Hematopoietic multipotent progenitor cell treated with erythropoietin and hydrocortisone succinate and interleukin-3 and kit ligand, for 6 days (in vitro differentiated cells): ENCODE measurements at places on chromosomes 7 and 10.

DNA sequence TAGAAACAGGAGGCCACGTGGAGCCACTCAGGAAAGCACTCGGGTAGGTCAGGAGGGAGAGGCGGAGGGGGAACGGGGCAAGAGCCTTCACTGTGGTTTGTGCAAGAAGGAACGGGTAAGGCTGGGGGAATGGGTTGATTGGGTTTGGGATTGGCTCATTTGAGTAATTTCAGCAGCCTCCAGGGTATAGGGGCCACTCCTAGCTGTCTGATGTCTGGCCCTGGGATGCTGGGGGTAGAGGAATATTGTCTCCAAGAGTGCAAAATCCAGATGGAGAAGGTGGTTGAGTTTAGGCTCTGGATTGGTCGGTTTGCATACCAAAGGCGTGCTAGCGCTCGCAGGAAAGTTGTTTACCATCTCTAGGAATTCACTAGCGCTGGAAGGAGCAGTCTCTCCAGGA lies 47.2 kb downstream of the MYL10 start:
- DNase-seq = no peak

- no peak for DNase-seq
Measured at GRCh38 chr10:96992721-96993120, 160.6 kb downstream of the LCOR start.

DNA sequence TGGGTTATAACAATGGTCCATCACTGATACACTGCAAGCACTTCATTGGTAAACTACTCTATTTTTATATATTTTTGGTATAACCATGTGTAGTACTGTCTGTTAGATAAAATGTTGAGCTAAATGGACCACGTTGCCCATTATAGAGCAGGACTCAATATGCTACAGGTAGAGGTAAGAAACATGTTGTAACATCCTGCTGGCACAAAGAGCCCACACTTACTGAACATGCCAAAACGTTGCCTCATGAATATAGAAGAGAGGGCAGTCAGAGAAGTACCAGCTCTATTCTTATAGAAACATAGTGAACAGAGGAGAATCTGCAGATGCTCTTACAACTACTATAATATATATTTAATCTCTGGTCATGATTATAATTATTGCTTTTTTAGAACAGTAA lies 18.4 kb upstream of the MET start:
- DNase-seq = no peak

GRCh38 chr10:53013201-53013810 lies 240.7 kb upstream of the MBL2 start:
- DNase-seq = peak; percentile 5

- peak; percentile 40 for DNase-seq
Measured at GRCh38 chr10:48406204-48406603, 99.7 kb downstream of the MAPK8 start.

DNA sequence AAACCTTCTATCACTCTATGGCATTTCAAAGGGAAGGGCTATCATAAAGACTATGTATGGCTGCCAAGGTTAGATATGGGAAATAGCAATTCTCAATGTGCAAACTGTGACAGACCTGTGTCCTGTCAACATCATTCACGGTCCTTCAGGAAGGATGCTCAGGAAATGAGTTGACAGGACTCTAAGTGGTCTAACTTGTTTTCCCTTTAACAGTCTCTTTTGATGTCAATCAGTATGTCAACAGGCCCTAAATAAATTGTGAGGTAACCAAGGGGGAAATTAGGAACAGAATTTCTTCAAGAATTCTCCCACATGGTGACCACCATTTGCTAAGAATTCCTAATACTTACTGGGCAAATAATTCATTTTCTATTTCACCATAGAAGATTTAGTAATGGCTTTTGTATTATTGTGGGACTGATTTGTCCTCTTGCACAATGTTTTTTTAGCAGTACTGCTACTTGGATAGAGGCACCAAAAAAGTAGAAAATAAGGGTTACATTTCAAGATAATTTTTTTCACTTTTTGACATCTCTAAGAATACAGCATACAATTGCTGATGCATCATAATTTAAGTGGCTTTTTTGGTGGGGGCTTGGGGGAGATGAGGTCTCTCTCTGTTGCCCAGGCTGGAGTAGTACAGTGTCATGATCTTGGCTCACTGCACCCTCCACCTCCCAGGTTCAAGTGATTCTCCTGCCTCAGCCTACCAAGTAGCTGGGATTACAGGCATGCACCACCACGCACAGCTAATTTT lies 275.8 kb downstream of the CACNA2D1 start:
- DNase-seq = no peak

GRCh38 chr7:2165610-2166594 lies 66.8 kb downstream of the MAD1L1 start:
- DNase-seq = peak; percentile 24

- peak; percentile 71 for DNase-seq
Measured at GRCh38 chr7:87599336-87599735, 1.3 kb downstream of the ABCB1 start.

DNA sequence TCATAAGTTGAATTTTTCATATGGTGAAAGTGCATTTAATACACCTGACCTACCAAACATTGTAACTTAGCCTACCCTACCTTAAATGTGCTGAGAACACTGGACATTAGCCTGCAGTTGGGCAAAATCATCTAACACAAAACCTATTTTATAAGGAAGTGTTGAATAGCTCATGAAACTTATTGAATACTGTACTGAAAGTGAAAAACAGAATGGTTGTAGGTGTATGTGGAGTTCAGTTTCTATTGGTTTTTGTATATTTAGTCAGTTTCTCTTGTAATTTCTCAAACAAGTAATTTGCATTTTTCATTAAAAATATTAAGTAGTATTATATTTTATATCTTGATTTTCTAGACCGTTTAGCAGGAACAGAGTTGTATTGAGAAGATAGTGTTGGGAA lies 15.3 kb downstream of the CCDC7 start:
- no peak for DNase-seq

DNA sequence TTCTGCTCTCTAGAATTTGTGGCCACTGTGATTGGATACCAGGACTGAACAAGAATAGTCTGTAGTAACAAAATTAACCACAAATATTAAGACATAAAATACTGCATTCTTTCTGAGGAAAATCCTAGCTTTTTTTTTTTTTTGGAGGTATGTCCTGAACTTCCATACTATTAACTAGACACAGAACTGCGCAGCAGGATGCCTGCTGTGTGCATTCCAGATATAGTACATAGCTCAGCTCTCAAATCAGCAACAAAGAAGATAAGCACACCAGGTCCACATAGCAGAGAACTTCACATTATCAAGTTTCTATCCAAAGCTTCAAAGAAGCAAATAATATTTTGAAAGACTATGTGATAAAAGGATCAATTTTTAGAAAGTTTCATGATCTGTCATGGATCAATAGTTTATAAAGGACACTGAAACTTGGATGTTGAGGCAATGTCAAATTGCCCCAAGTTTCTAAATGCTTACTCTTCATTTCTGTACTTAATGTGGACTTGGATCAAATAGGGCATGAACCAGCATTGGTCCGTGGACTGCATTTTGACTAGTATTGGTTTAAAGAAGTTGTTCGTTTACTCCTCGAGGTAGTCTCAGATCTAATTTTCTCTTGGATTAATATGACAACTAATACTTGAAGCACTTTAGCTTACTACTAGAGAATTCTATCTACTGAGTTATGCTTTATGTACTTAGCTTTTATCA lies 15.4 kb downstream of the NAMPT start:
- no peak for DNase-seq

GRCh38 chr10:480498-480927 lies 209.0 kb downstream of the DIP2C start:
- no peak for DNase-seq

DNA sequence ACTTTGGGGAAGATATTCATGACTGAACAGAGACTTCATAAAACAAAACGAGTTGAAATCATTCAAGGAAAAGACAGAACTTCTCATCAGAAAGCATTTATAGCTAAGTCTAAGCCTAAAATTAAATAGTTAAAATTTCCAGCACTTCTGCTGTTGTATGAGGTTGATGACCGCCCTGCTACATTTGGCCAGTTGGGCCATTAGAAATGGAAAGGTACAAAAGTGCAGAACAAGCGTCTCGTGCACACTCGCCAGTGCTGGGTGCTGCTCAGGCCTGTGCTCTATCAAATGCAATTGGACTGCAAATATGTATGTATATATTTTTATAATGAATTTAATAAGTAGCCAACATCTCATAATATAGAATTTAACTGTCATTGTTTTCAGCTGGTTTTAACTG lies 34.4 kb upstream of the RNF32 start:
- no peak for DNase-seq

DNA sequence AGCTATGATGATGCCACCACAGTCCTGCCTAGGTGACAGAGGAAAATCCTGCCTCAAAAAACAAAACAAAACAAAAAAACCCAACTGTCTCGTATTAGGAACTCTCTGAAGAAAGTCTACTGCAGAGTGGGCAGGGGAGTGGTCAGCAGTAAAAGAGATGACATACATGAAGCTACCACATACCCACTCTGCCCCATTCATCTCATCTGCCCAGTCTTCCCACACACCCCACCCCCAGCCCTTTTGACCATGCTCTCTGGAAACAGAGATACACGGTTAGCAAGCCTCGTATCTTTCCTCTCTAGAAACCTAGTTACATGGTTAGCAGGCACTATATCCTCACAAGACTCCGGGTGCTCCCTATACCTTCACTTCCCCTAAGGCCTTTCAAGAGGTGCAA lies 8.3 kb downstream of the SLC37A3 start:
- DNase-seq = no peak

DNA sequence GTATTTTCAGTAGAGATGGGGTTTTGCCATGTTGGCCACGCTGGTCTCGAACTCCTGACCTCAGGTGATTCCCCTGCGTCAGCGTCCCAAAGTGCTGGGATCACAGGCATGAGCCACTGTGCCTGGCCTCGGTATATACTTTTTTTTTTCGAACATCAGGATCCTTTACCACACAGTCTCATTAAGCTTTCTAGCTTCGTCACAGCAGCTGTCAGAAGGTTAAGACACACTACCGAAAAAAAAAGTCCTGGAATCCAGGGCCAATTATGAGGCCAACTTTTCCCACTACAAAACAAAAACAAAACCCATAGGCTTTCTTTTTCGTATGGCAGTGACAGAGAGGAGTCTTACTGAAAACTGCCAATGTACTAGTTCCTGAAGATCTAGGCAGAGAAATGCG lies 30.7 kb downstream of the ZC3HC1 start:
- DNase-seq = no peak

GRCh38 chr10:126561294-126561920 lies 109.1 kb downstream of the C10orf90 start:
- no peak for DNase-seq

DNA sequence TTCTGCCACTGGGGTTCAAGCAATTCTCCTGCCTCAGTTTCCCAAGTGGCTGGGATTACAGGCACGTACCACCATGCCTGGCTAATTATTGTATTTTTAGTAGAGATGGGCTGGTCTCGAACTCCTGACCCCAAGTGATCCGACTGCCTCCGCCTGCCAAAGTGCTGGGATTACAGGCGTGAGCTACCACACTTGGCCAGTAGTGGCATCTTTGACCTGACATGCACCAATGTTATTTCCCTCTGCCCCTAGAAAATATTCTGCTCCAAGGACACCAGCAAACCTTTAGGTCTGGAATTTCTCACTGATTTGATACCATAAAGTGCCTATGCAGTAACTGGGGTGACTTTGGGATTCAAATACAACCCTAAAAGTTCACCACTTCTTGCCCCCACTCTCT lies 179.4 kb downstream of the ARID5B start:
- DNase-seq = no peak

DNA sequence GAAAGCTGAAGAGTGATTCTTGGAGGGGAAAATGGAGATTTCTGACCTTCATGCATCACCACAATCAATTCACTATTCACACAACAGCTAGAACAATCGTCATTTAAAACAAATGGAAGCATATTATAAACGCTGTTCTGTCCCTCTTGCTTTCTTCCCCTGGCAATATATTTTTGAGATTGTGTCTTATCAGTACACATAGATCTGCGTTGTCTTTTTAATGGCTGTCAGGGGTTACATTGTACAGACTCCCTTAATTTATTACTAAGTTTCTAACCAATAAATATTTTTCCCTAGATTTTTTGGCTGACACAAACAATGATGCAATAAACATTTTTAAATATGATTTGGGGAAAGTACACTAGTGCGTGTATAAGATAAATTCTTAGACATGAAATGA lies 1115.7 kb upstream of the C7orf33 start:
- no peak for DNase-seq

GRCh38 chr7:139953229-139953628 lies 109.5 kb downstream of the PARP12 start:
- no peak for DNase-seq

DNA sequence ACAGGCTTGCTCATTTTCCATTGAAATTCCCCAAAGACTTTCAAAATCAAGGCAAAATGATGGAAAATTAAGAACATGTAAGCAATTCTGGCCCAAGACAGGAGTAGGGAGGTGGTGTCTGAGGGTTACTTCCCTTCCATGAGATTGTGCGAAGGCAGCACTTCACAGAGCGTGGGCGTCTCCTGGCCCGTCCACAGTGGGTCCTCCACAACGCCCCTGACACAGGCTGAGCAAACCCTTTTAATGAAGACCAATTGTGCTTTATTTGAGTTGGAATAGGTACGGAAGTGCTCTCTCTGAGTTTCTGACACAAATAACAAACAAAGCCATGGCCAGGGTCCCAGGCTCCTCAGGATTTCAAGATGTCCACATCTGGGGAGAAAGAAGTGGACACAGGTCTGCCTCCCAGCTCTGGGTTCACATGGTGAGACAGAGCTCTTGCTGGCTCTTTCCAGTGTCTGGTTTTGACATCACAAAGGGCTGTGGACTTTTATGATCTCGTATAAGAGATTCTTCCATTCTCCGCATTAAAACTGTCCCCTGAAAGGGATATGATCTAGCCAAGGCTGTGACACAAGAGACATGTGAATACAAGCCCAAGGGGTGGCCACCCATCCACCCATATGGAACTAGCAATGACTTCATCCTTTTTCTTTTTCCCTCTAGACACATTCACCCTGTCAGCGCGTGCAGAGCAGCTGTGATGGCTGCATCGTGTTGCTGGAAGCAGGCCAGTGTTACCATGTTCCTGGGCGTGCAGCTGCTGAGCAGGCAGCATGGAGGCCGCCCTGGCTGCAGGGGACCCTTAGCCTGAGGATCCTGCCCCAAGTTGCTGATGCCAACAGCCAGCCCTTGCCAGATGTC lies 145.6 kb downstream of the ADAM12 start:
- DNase-seq = no peak

GRCh38 chr7:128389618-128390329 lies 20.0 kb downstream of the IMPDH1 start:
- DNase-seq = no peak

DNA sequence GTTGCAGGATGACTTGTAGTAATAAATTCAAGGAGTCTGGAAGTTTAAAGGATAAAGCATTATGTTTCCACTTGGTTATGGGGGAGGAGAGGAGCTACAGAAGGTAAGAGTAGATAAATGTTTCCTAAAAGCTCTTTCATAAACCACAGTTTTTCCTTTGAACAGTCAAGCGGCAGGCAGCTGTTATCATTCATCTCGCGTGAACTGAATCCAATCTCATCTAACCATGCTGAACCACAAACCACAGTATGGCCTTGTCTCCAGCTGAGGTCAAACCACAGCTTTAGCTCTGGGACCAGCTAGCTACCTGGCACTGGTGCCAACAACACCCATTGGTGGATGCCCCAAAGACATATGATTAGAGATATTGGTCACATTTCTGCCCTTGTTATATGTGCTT lies 63.3 kb downstream of the NOC3L start:
- peak; percentile 97 for DNase-seq

GRCh38 chr10:5291501-5292195 lies 73.1 kb upstream of the UCN3 start:
- peak; percentile 86 for DNase-seq
